ENCODE measurements at places on chromosomes 7 and 10. TPM values are rescaled to one million over a fixed set of nuclear protein-coding genes. Genes with fewer than 3 reads are reported as not detected.

DNA sequence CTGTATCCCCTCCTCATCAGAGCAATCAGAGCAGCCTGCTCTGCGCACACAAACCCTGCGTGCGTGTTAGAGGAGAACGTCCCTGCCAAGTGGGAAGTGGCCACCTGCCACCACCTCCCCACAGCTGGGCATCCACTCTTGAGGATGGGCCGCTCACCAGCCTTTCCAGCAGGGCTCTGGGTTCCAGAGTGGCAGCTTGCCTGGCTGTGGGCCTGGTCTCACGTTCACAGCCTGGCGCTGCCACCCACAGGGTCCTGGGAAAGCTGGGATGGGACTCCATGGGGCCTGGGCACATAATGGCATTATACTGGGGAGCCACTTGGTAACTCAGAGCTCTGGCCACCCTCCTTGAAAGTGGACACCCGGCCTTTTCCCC, 151.1 kb upstream of the PPP2R2D start:
- H3K4me1 ChIP-seq, result peaks cover 54% of the 10 kb centered on the region
- H3K27me3 ChIP-seq, result no peaks in the 10 kb centered on the region
- no peak for DNase-seq
- no peak overlapping the region for H3K4me3 ChIP-seq
- no peaks in the 10 kb centered on the region for H3K36me3 ChIP-seq

- no peaks in the 10 kb centered on the region for H3K27me3 ChIP-seq
- H3K27ac ChIP-seq, result no peak overlapping the region
- no peaks in the 10 kb centered on the region for H3K36me3 ChIP-seq
Observed at GRCh38 chr7:15801551-15801950, 115.1 kb upstream of the MEOX2 start.

The HECTD2 gene
- total RNA-seq, result 1.5 TPM

- no peaks in the 10 kb centered on the region for H3K36me3 ChIP-seq
- no peak overlapping the region for H3K4me3 ChIP-seq
- H3K27ac ChIP-seq, result no peak overlapping the region
- H3K27me3 ChIP-seq, result no peaks in the 10 kb centered on the region
- no peaks in the 10 kb centered on the region for H3K4me1 ChIP-seq
Observed at GRCh38 chr10:117248750-117249465, 8.0 kb downstream of the SLC18A2 start.

DNA sequence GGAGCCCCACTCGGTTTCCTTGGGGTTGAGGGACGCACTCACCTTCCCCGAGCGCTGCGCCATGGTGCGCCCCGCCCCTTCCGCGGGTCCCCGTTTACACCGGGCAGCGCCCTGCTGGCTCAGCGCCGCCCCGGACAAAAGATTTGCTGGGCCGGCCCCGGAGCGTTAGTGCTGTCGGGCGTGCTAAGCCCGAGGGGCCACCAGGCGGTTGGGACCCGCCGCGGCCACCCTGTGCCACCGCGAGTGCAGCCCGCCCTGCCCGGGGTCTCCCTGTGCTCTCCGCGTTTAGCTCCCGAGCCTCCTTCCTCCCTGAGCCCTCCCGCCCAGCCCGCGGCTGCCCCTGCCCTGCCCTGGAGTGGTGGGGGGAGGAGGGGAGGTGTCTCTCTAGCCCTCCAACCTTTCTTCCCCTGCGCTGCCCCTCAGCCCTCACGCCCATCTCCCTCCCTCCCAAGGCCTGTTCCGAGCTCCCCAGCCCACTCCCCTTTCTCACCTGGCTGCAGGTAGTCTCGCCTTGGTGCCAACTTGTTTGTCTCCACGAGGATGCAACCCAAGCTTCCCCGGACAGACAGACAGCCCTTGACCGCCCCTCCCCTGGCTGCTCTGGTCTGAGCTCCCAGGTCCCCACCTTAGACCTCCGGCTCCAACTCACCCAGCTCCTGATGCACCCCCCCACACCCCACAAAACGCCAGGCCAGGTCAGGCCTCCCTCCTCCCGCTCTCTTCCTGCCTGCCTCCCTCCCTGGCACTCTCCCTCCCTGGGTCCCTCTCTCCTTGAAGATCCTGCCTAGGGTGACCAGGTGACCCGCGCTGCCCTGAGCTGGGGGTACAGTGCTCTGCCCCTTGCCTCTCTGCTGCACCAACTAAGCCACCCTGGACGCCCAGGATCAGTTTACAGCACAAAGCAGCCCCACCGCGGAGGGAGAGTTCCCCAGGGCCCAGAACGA, at the start of gene CRYGN:
Gene CRYGN (minus strand): TSS at position 287 of the 944 bp plus-strand sequence. CDS start 224 bp downstream, at position 63.
- H3K27ac ChIP-seq, result no peak within 1 kb of the TSS
- H3K4me3 ChIP-seq, result peak within 1 kb of the TSS; percentile 33
- DNase-seq, result peak; percentile 32

- no peak for DNase-seq
- no peak overlapping the region for H3K27ac ChIP-seq
- no peaks in the 10 kb centered on the region for H3K27me3 ChIP-seq
- no peaks in the 10 kb centered on the region for H3K4me1 ChIP-seq
- H3K4me3 ChIP-seq, result no peak overlapping the region
- no peaks in the 10 kb centered on the region for H3K36me3 ChIP-seq
Observed at GRCh38 chr10:8640878-8641277, 586.4 kb downstream of the GATA3 start.

DNA sequence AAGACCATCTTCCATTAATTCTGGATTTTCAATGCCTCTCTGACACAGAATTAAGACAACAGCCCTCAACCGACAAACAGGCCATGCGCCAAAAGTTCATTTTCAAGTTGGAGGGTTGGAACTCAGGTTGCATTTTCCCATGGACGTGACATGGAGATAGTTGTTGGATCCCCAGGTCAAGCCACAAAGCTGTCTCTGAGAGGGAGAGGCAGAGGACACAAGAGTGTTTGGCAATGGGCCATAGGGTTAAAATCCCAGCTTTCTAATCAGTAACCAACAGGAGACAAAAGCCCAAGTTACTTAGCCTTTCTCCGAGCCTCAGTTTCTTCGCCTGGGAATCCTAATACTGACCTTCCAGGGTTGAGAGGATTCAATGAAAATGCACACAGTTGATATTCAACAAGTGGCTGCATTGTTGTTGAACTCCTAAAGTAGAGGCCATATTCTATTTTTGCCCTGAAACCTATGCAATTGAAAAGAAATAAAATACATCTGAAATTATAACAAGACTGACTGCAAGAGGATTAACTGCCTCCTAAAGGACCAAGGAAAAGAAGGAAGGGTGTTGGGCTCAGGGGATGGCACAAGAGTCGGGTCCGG, 44.3 kb downstream of the SORBS1 start:
- DNase-seq, result no peak
- H3K4me1 ChIP-seq, result peaks cover 31% of the 10 kb centered on the region
- peak overlapping the region; percentile 75 for H3K27ac ChIP-seq
- H3K4me3 ChIP-seq, result no peak overlapping the region
- H3K36me3 ChIP-seq, result no peaks in the 10 kb centered on the region

The TLL2 gene
- 0.14 TPM for total RNA-seq

The NAT16 gene
- total RNA-seq, result 0.19 TPM

- H3K27ac ChIP-seq, result no peak overlapping the region
- H3K27me3 ChIP-seq, result no peaks in the 10 kb centered on the region
- no peaks in the 10 kb centered on the region for H3K36me3 ChIP-seq
Observed at GRCh38 chr10:102832987-102833386, 4.2 kb downstream of the CYP17A1 start.

- H3K4me3 ChIP-seq, result no peak overlapping the region
- no peaks in the 10 kb centered on the region for H3K27me3 ChIP-seq
- H3K36me3 ChIP-seq, result no peaks in the 10 kb centered on the region
- H3K4me1 ChIP-seq, result no peaks in the 10 kb centered on the region
Observed at GRCh38 chr10:87918254-87918859, 54.9 kb downstream of the PTEN start.

GRCh38 chr7:153522261-153522660, 529.9 kb upstream of the DPP6 start:
- H3K4me3 ChIP-seq, result no peak overlapping the region
- no peaks in the 10 kb centered on the region for H3K36me3 ChIP-seq
- no peak overlapping the region for H3K27ac ChIP-seq
- H3K27me3 ChIP-seq, result no peaks in the 10 kb centered on the region
- no peak for DNase-seq

The MET gene
- total RNA-seq, result 72.6 TPM

The GIMAP1 gene
- not detected for total RNA-seq

- no peak for DNase-seq
- H3K4me1 ChIP-seq, result peaks cover 74% of the 10 kb centered on the region
- H3K27ac ChIP-seq, result no peak overlapping the region
- no peaks in the 10 kb centered on the region for H3K36me3 ChIP-seq
- H3K27me3 ChIP-seq, result no peaks in the 10 kb centered on the region
Observed at GRCh38 chr7:2523941-2524807, 4.6 kb downstream of the LFNG start.

- no peak overlapping the region for H3K27ac ChIP-seq
- H3K4me1 ChIP-seq, result no peaks in the 10 kb centered on the region
- H3K36me3 ChIP-seq, result no peaks in the 10 kb centered on the region
- no peaks in the 10 kb centered on the region for H3K27me3 ChIP-seq
- no peak for DNase-seq
Observed at GRCh38 chr7:30172451-30172850, 37.7 kb downstream of the MTURN start.

GRCh38 chr7:55510621-55511020, 61.7 kb downstream of the VOPP1 start:
- no peak for DNase-seq
- no peak overlapping the region for H3K4me3 ChIP-seq
- no peaks in the 10 kb centered on the region for H3K27me3 ChIP-seq
- peak overlapping the region; percentile 54 for H3K27ac ChIP-seq
- H3K4me1 ChIP-seq, result no peaks in the 10 kb centered on the region

DNA sequence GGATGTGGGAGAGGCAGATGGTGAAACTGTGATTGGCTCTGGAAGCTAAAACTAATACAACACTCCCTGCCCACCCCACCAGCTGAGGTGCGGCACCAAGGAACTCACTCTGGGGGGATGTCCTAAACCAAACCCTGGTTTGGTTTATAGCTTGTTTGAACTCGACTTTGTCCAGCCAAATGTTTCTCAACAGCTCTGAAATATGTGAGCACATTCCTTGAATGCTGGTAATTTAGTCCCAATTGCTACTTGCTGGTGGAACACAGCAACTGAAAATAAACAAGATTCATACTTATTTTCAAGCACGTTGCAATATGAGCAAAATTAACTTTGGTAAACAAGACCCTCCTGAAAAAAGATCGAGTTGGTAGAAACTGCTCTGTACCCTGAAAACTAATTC, 39.7 kb upstream of the CARD11 start:
- no peaks in the 10 kb centered on the region for H3K27me3 ChIP-seq
- H3K4me3 ChIP-seq, result no peak overlapping the region
- H3K27ac ChIP-seq, result no peak overlapping the region
- 0 out of 2 replicates have a peak, but pooled peaks cover 5% of the 10 kb centered on the region for H3K4me1 ChIP-seq
- no peaks in the 10 kb centered on the region for H3K36me3 ChIP-seq

The OR6V1 gene
- not detected for total RNA-seq

GRCh38 chr10:42707234-42707633, 68.9 kb upstream of the ZNF33B start:
- no peaks in the 10 kb centered on the region for H3K36me3 ChIP-seq
- DNase-seq, result no peak
- peaks cover 2% of the 10 kb centered on the region for H3K27me3 ChIP-seq
- no peak overlapping the region for H3K4me3 ChIP-seq

- no peaks in the 10 kb centered on the region for H3K27me3 ChIP-seq
- H3K27ac ChIP-seq, result no peak overlapping the region
- no peaks in the 10 kb centered on the region for H3K36me3 ChIP-seq
- no peak overlapping the region for H3K4me3 ChIP-seq
Observed at GRCh38 chr10:31769564-31769963, 159.1 kb downstream of the ARHGAP12 start.

The TFR2 gene
- 9.7 TPM for total RNA-seq

DNA sequence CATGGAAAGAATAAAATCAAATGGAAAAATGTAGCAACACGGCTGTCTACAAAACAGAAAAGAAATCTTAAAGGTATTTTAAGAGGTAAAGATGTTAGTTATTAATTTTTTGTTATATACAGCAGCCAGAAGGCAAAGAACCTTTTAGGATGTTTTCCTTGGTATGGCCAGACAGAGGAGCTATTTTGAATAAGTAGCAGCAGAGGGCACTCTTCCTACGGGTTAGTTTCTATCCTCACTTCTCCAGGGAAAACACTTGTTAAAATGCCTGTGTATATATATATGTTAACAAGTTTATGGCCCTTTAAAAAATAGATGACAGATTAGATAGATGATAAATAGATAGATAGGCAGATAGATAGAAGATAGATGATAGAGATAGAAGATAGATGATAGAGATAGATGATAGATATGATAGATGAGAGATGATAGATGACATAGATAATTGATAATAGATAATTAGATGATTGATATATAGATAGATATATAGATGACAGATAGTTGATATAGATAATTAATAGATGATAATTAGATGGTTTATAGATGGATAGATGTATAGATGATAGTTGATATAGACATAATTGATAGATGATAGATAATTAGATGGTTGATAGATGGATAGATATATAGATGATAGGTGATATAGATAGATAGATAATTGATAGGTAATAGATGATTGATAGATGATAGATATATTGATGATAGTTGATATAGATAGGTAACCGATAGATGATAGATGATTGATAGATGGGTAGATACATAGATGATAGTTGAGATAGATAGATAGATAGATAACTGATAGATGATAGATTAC, 57.8 kb upstream of the WIPF3 start:
- DNase-seq, result no peak
- no peaks in the 10 kb centered on the region for H3K4me1 ChIP-seq
- no peak overlapping the region for H3K4me3 ChIP-seq
- no peaks in the 10 kb centered on the region for H3K36me3 ChIP-seq

DNA sequence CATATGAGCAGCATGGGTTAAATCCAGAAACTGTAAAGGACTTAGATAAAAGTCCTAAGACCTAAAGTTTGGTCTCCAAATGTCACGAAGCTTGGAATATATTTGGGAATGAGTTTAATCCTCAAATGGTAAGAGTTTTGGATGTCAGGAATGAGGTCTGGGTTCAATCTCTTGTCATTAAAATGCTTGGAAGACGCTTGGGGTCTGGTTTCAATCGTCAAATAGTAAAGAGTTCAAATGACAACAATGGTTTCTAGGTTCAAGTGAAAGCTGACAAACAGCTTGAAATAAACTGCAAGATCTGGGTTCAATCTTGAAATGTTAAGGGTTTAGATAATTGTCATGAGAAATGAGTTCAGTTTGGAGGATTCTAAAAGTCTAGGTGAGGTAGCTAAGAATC, 385.5 kb upstream of the HPS1 start:
- no peaks in the 10 kb centered on the region for H3K27me3 ChIP-seq
- H3K4me1 ChIP-seq, result no peaks in the 10 kb centered on the region
- H3K4me3 ChIP-seq, result no peak overlapping the region
- DNase-seq, result no peak
- no peak overlapping the region for H3K27ac ChIP-seq

DNA sequence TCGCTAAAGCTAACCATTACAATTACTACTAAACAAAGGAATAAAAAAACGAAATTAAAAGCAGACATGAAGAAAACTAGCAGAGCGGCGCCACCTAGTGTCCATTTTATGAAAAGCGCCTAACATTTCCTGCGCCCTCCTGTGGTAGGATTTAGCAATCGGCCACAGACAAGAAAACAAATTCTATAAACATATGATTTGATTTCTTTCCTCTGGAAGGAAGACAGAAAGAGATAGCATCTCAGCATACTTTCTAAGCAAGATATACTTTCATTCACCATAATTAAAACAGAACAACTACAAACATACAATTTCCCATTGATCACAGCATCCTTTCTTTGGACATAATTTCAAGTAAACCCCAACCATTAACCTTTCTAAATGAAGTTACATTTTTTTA, 337.7 kb upstream of the NPVF start:
- H3K27me3 ChIP-seq, result no peaks in the 10 kb centered on the region
- H3K27ac ChIP-seq, result no peak overlapping the region
- H3K36me3 ChIP-seq, result no peaks in the 10 kb centered on the region
- no peak overlapping the region for H3K4me3 ChIP-seq
- H3K4me1 ChIP-seq, result no peaks in the 10 kb centered on the region

The CREB3L2 gene
- 123 TPM for total RNA-seq

The DDIT4 gene
- 152 TPM for total RNA-seq

GRCh38 chr10:101405001-101405400, 51.0 kb downstream of the BTRC start:
- DNase-seq, result no peak
- no peak overlapping the region for H3K27ac ChIP-seq
- no peaks in the 10 kb centered on the region for H3K4me1 ChIP-seq
- H3K4me3 ChIP-seq, result no peak overlapping the region

The NKX1-2 gene
- 2.0 TPM for total RNA-seq
